ENCODE measurements at places on chromosomes 6 and 20.
A peak's percentile ranks its signal among the peaks of the same experiment; 100 is the strongest.

- DNase-seq, result no peak
Measured at GRCh38 chr20:416950-417800, 9.1 kb downstream of the RBCK1 start.

GRCh38 chr6:168157272-168158212 lies 78.5 kb upstream of the FRMD1 start:
- DNase-seq, result no peak

GRCh38 chr20:23603321-23603720 lies 2.4 kb downstream of the CST9 start:
- no peak for DNase-seq

DNA sequence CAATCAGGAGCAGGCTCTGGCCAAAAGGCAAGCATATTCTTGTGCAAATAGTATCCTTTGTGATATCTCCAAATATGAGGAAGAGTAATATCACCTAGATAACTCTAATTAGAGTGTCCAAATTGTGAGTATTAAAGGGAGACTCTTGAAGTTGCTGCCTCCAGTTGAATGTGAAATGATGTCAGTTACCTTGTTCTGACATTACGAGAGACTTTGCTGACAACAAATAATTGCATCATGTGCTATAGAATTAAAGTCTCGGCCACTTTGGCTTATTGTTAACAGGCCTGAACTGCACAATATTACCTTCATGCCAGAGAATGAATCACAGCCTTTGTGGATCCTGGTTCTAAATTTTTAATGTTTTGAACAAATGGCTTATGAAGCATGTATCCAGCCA lies 106.5 kb downstream of the AIG1 start:
- DNase-seq, result no peak

DNA sequence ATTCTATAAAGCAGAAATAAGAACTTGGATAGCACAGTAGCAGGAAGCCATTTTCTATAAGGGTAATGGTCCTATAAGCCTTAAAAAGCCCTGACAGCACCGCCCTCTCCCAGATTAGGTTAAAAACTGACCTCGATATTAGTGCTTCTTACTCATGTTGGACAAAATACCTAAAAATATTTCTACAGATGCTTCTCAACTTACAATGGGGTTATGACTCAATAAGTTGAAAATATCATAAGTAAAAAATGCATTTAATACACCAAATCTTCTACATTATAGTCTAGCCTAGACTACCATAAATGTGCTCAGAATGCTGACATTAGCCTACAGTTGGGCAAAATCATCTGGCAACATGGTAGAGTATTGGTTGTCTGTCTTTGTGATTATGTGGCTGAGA lies 70.3 kb downstream of the SESN1 start:
- no peak for DNase-seq

DNA sequence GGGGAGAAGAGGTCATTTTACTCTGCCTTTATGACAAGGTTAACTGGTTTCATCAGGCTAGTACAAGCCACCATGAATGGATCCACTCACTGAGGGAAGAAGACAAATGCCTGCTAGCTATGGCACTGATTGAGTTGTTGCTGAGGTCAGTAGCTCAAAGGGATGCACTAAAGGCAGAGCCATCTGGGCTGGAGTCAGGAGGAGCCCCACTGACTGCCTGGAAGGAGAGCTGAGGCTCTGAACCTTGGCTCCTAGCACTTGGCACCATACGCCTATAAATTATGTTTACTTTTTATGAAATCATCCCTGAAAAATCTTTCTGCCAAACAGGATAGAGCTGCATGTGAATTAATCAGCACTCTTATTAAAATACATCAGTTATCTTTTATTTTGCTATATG lies 104.6 kb downstream of the DTD1 start:
- DNase-seq, result no peak

GRCh38 chr6:134938896-134939295 lies 11.0 kb downstream of the ALDH8A1 start:
- DNase-seq, result no peak

DNA sequence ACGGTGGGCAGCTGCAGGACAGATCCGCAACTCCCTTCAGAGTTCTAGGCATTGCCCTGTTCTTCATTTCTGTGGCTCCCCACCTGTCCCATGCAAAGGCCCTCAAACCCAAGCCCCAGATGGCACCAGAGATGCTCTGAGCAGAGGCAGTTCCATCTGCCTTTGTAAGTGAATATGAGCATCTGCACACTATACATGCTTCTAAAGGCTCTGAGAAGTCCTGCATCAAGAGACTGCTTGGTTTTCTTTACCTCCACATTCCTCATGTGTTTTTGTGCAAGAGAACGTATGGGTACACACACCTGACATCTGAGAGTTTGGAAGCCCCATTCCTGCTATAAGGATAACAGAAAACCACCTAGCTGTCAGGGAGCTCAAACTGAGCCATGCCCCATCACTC lies 14.4 kb upstream of the CST7 start:
- no peak for DNase-seq

GRCh38 chr6:364609-365540 lies 26.7 kb upstream of the IRF4 start:
- no peak for DNase-seq

DNA sequence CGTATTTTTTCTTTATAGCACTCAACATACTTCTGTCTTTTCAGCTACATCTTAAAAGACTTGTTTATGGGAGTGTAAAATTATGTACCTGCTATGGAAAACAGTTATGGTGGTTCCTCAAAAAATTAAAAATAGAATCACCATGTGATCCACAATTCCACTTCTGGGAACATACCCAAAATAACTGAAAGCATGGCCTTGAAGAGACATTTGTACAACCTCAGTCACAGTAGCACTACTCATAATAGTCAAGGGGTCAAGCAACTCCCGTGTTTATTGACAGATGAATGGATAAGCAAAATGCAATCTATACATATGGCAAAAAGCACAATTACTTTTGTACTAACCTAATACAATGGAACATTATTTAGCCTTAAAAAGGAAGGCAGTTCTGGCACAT lies 74.5 kb downstream of the METTL24 start:
- no peak for DNase-seq

DNA sequence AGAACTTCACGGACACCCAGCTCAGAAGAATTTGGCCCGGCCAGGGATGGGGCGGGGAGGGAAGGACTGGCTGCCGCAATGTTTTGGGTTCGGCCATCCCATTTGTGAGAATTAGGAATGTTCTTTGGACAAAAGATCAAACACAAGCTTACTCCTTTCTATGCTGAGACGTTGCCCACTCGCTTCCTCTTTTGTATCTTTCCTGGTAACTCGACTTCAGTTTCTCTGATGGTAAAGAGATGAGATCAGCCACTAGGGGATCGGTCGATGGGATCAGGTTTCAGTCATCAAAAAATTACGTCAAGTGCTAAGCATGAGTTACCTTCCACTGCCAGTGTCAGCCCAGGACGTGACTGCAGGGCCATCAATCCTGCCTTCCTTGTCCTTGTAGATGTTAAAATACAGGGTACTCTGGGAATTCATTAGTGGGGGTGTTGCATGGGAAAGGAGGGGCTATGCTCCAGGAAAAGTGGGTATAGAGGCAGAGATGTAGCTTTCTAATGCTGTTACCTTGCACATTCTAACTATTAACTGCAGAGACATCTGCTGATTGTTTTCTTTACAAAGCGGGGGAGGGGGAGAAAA lies 190.2 kb downstream of the TSHZ2 start:
- DNase-seq, result no peak

- DNase-seq, result no peak
Measured at GRCh38 chr20:16423311-16424212, 149.7 kb downstream of the KIF16B start.

DNA sequence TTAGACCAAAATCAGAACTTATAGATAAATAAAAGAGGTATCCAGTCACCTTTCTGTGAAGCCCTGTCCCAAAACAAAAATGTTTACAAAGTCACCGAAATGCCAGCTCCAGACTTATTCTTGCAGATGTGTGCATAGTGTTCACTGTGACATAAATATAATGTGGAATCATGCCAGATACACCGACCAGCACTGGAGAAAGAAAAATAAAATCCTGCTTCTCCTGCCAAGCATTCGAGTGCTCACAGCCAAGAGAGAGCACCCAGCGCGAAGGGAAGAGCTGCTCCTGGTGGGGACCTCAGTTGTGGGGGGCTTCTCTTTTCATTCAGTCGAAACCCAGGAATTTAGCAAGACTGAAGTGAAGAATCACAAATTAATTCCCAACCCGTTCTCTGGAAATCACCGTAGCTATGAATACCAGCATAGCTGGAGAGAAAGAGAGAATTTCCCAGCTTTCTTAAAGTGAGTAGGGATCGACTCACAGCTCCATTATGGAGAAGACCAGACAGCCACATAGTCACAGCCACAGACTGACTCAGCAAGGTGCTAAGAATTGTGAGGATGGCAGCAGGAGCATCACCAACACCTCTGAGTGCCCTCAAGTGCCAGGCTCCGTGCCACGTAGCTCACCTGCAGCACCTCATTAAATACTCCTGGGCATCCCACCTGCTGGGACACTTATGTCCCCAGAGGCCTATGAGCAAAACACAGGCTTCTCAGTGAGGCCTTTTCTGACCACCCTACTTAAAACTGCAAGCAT lies 33.2 kb downstream of the BFSP1 start:
- no peak for DNase-seq

GRCh38 chr20:17504898-17505635 lies 26.1 kb downstream of the BFSP1 start:
- DNase-seq, result peak; percentile 17

GRCh38 chr20:46089167-46089416 lies 670 bp downstream of the NCOA5 start:
- no peak for DNase-seq
